Activated CD4-positive, alpha-beta T cell treated with anti-CD3 and anti-CD28 coated beads, Interleukin-2, amount 50 U/mL, for 16 hours (primary cell): ENCODE measurements at places on chromosomes 6 and 20.

- DNase-seq: no peak
Observed at GRCh38 chr20:35636095-35636494, 20.5 kb downstream of the SPAG4 start.

GRCh38 chr6:34484899-34485298, 19.0 kb downstream of the PACSIN1 start:
- DNase-seq: peak; percentile 89

DNA sequence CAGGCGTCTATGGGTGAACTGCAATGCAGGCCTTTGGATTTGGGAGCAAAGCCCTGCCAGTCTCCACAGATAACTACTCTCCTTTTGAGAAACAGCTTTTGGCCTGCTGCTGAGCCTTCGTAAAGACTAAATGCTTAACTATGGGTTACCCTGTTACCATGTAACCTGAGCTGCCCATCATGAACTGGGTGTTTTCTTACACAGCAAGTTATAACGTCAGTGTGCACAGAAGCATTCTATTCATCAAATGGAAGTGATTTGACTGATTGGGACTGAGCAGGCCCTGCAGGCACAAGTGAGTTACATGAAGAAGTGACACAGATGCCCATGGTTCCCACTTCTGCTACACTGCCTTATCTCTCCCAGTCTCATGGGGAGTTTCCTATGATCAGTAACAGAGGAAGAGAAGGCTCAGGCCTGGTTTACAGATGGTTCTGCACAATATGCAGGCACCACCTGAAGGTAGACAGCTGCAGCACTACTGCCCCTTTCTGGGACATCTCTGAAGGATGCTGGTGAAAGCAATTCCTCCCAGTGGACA, 319.1 kb downstream of the CD83 start:
- DNase-seq: no peak

DNA sequence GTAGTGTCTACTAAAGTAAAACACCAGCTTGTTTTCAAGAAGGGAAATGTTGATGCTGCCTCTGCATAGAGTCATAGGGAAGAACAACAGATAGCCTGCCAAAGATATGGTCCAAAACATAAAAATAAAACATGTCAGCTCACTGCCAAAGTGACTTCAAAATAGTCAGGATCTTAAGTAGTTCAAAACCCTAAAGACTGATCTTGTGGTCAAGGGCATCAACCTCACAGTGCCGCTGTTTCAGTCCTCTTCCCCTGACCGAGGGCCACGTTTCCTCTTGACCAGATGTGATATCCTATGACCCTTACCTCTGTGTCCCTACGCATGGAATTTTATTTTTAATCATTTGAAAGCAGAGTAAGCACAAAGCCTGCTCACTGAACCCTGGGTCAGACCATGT, 104.2 kb upstream of the CNKSR3 start:
- DNase-seq: no peak

DNA sequence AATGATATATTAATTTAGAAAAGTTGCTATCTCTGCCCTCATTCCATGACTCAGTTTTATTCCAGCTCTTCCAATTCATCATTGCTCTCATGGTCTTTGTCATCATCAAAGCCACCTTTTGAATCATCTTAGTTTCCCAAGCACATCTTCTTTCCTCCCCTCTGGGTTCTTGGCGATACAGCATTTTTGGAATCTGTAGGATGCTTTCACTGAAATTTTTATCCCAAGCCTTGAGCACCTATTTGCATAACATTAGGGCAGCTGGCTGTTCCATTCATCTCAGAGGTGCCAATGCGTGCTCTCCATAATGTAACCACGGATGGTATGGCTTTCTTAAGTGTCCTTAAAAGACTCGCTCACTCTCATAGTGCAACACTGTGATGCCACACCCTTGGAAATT, 100.4 kb downstream of the SNX5 start:
- no peak for DNase-seq

- DNase-seq: no peak
Observed at GRCh38 chr6:133609415-133610226, 279.3 kb upstream of the TCF21 start.
